ENCODE measurements at places on chromosomes 7 and 10.

GRCh38 chr7:258476-259190, 31.3 kb upstream of the FOXL3 start:
- no peak for DNase-seq

DNA sequence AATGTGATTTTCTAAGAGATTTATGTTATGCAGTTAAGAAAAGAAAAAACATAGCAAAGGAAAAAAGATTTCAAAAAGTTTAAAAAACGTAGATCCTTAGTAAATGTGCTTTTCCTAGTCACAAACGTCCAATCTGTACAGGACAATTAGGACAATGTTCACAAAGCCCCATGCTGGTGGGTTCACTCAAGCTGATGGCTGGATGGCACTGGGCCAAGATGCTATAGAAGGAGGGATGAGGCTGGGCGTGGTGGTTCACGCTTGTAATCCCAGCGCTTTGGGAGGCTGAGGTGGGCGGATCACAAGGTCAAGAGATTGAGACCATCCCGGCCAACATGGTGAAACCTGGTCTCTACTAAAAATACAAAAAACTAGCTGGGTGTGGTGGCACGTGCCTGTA, 22.1 kb downstream of the SVIL start:
- no peak for DNase-seq

DNA sequence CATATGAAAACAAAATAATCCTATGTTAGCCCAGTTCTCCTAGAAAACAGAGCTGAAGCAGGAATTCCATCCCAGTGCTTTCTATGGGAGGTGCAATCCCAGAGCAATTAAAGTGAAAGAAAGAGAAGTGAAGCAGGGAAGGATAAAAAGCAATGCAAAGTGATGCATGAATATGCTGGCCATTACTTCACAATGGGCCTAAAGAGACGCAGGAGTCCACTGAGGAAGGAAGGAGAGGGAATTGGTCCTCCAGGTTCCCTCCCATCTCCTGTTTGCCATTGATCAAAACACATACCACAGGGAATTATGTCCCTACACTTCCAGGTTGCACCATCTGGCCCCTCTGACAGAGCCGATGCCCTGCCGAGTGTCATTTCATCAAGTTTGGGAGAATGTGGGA, 392.2 kb upstream of the NFE2L3 start:
- no peak for DNase-seq

DNA sequence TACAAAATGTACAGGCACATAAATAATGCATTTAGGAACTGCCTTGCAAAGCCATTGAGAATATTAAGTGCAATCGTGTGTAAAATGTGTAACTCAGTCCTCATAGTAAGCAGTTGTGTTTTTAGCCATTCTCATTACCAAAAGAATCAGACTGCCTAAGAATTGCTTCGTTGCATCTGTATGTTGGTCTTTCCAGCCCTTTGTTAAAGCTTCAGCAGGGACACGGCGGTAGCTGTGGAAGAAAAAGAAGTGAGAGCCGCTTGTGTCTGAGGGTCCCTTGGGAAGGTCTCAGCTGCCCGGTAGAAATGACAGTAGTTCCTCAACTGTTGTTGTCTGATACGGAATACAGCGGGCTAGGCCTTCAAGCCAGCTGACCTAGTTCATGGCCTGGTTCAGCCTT, 22.8 kb upstream of the ACSL5 start:
- DNase-seq, result no peak

DNA sequence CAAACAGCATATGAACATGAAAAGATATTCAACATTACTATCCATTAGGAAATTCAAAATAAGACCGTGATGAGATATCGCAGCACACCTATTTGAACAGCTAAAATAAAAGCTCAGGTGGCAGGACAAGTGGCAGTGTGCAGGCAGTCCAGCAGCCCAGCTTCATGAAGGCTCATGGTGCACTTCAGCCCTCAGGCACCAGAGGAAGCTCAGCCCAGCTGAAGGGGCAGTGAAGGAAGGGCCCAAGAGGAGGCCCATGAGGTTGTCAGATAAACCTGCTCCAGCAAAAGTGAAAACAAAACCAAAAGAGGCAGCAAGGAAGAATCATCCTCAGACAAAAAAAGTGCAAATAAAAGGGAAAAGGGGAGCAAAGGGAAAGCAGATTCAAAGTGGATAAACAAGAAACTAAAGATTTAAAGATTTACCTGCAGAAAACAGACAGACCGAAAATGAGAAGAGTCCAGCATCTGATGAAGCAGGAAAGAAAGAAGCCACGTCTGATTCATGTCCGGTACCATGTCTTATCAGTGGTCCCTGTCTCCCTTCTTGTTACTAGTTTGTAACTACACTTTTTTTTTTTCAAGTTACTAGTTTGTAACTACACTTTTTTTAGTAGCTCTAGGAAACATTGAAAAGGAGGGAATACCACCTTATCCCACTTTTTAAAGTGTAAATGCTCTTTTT, 15.0 kb upstream of the FAM24B start:
- no peak for DNase-seq

GRCh38 chr7:29748286-29749099, 57.8 kb upstream of the WIPF3 start:
- DNase-seq, result peak; percentile 80

DNA sequence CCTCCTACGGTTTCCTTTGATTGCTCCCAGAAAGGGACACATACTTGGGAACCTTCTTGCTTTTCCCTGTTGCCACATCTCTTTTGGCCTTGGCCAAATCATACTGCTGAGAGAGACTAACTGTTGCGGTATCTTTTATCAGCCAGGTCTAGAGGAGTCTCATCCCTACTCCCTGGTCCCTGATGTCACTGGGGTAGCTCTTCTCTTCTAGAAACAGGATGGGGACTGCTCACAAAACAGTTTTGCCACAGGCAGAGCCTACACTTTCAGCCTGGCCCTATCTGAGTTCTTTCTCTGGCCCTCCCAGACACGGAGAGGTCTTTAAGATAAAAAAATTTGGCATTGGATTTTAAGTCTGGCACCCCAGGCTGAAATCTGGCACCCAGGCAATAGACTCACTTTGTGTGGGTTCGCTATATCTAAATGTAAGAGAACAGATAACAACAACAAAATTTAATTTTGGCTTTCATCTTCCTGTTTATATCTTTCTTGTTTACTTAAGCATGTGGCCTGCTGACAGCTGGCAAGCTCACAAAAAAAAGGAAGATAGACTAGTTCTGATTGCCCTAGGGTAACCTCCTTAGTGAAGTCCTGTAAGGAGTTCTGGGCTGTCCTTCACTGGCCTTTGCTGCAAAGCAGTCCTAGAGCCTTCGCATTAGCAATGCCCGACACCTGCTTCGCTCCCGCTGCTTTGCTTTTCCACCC, 228.3 kb upstream of the NPVF start:
- DNase-seq, result no peak

DNA sequence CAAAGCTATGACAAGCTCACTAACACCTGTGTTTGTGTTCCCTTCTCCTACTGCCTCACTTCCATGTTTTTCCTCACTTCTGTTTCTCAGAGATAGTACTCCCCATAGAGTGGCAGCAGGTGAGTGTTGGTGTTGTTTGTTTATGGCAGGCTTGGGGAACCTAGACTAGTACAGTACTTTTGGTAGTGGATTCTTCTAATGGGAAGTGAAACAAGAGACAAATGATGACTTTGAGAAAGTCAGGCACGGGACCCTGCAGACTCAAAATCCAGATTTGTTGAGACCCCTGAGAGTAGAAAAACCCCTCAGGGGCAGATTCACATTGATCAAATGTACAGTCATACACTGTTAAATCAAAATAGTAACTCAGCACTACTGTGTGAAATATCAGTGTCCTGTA, 6.4 kb upstream of the CFAP69 start:
- no peak for DNase-seq

- DNase-seq, result no peak
These were observed 78.7 kb downstream of the GATA3 start for GRCh38 chr10:8133146-8133545.

DNA sequence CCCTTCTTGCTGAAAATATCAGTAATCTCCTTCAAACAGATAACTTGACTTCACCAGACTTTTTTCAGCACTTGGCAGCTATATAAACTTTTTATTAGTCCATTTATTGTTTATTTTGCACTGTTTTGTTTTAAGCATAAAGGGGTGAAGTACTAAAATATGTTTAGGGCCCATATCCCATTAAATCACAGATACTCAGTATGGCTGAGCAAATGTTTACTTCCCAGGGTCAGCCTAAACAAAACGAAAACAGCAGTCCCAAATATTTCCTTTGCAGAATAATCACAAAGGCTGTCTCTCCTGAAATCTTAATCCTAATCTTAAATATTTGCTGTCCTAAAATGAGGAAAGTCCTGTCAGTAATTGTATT, 649.6 kb downstream of the TNS3 start:
- DNase-seq, result no peak

- DNase-seq, result no peak
These were observed 729.8 kb downstream of the LRMDA start for GRCh38 chr10:76161301-76161582.

GRCh38 chr10:20521186-20521585, 375.9 kb downstream of the NEBL start:
- no peak for DNase-seq

- DNase-seq, result peak; percentile 91
These were observed at the start of gene UBE2H for GRCh38 chr7:129952653-129953560. TSS of gene UBE2H (minus strand) at chr7:129952960. CDS start at chr7:129952555, 405 bp downstream.

- no peak for DNase-seq
These were observed 720 bp upstream of the RFC2 start for GRCh38 chr7:74254858-74255379.

GRCh38 chr7:75900617-75901315, 14.2 kb upstream of the POR start:
- no peak for DNase-seq

GRCh38 chr10:10527861-10528562, 489.7 kb upstream of the CELF2 start:
- no peak for DNase-seq

DNA sequence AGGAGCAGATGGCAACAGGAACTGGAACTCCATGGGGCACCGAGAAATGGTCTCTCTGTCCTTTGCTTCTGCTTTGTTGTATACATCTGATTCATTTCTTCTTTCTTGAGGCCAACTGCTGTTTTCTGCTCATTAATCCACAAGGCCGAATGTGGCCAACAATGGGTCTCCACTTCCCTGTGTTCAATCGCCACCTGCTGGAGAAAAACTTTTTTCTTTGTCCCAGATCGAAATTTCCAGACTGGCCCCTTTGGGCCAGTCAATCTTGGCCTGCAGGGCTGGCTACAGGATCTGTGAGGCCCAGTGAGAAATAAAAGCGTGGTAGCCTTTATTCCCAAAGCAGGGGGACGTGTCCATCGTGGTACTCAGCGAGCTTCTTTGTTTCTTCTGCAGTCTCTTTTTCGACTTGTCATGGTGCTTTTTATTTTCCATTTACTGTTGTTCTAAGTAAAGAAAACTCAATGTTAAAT, 58.8 kb downstream of the PARP12 start:
- no peak for DNase-seq

DNA sequence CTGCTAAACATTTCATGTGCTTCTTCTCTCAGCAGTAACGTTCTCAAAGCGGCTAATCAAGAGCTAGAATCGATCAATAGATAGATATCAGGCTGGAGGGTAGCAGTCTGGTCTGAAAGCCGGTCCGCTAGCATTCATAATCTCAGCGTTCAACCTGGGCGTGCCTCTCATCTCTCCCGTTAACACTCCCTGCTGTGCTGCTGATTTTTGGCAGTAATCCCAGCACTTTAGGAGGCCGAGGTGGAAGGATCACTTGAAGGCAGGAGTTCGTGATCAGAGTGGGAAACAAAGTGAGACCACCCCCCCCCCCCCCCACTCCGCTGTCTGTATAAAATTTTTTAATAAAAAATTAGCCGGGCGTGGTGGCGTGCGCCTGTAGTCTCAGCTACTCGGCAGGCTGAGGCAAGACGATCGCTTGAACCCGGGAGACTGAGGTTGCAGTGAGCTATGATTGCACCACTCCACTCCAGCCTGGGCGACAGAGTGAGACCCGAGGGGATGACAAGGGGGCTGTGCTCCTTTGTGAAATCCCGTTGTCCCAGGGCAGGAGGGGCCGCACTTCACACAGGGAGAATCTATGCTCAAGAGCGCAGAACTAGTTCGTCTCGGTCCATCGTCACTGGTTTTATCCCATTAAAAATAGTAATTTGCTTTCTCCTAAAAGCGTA, 624 bp upstream of the CEP55 start:
- DNase-seq, result no peak

DNA sequence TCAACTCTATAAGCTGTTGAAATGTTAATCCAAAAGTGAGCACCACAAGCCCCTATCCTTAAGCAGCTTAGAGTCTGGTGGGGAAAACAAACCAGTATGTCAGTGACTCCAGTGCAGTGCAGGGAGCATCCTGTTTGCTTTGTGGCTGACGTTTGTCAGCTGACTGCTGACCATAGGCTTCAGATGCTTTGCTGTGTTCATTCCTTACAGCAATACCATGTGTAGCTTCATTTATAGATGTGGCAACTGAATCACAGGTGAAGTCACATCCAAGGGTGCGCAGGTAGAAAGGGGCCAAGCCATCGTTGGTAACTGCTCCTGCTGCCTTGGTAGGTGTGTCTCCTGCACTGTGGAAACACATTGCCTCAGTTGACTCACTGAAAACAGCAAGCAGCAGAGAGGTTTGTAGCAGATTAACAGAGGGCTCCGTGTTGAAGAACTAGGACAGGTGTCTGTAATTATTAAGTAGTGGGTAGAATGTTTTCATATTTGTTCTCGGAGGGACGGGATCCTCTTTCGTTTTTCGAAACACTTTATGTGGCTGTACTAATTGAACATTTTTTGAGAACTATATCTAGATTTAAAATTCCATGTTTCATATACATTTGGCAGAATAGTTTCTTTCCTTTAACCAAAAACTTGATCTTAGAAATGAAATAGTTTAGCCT, 2.0 kb downstream of the INSIG1 start:
- no peak for DNase-seq

- no peak for DNase-seq
These were observed 18.7 kb downstream of the COL17A1 start for GRCh38 chr10:104066945-104067344.

DNA sequence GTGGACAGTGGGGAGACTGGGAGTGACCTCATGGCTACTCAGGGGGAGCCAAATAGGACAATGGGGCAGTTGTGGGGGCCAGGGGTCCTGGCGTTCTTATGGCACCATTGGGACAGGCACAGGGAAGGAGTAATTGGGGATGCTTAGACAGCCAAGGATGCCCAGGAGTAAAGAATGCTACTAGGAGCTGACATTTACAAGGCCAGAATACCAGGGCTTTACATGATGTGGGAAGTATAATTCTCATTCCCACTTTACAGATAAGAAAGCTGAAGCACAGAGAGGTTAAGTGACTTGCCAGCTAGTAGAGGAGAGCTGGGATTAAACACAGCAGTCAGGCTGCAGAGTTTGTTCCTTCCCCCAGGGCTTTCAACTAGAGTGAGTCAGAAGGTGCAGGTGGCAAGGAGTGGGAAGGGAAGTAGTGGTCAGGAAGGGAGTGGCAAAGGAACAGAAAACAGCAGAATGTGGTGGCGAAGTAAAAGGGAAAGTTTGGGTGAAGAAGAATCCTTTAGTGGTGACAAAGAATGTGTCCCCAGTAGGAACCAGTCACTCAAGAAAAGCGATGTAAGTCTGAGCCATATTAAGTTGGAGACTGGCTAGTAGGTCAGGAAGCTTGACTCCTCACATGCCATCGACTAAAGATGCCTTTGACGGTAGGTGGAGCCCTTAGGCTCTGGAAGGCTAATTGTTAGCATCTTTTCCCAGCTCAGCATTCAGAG, 32.8 kb downstream of the CPVL start:
- no peak for DNase-seq

- DNase-seq, result no peak
These were observed 31.9 kb downstream of the MRC1 start for GRCh38 chr10:17841050-17841449.

GRCh38 chr7:6831018-6831725, 5.1 kb upstream of the CCZ1B start:
- DNase-seq, result no peak

GRCh38 chr10:116691635-116692034, 50.7 kb downstream of the HSPA12A start:
- peak; percentile 17 for DNase-seq
